Aorta (tissue), 5 donors: ENCODE measurements at places on chromosomes 6 and 20. TPM values are rescaled to one million over a fixed set of nuclear protein-coding genes. Genes with fewer than 3 reads are reported as not detected.

The GHRH gene
- not detected for total RNA-seq

The CD40 gene
- total RNA-seq = 20.9 TPM

The LST1 gene
- 21.1 TPM for total RNA-seq

The FOXQ1 gene
- total RNA-seq = not detected

The CRIP3 gene
- 2.2 TPM for total RNA-seq

The NRN1 gene
- total RNA-seq = 35.9 TPM

The EYA4 gene
- 4.4 TPM for total RNA-seq

The DEFB132 gene
- total RNA-seq = not detected

The ABRACL gene
- 18.6 TPM for total RNA-seq

The LGSN gene
- total RNA-seq = not detected
